ENCODE measurements at places on chromosomes 2 and 18.
A peak's percentile ranks its signal among the peaks of the same experiment; 100 is the strongest.

DNA sequence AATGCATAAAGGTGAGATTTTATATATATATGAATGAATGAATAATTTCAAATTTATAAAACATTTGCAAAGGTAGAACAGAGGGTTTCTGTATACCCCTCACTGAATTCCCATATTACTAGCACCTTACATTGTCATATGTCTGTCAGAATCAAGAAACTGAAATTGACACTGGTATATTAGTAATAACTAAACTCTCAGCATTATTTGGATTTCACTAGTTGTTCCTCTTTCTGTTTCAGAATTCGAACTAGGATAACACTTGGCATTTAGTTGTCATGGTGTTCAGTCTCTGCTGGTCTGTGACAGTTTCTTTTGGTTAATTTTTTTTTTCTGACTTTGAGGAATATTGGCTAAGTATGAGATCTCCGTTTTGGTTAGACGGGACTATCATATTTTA, 275.9 kb downstream of the DCC start:
- DNase-seq = no peak

GRCh38 chr2:7329465-7329864, 412.3 kb downstream of the RNF144A start:
- DNase-seq = no peak

DNA sequence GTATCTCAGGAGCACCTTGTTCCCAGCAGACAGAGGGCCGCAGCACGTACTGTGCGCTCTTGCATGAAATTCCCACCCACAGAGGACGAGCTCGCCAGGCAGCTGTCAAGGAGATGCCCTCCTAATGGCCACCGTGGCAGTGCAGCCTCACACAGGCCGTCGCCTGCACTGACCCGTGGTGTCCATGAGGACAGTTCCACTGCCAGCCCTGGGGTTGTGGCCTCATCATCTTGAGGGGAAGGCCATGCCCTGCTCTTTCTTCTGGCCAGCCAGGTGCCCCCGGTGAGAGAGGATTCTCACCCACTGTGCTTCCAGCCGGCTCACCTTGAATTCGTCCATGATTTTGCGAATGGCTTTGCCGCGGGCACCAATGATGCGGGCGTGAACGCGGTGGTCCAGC, 42.0 kb downstream of the ANO7 start:
- no peak for DNase-seq

DNA sequence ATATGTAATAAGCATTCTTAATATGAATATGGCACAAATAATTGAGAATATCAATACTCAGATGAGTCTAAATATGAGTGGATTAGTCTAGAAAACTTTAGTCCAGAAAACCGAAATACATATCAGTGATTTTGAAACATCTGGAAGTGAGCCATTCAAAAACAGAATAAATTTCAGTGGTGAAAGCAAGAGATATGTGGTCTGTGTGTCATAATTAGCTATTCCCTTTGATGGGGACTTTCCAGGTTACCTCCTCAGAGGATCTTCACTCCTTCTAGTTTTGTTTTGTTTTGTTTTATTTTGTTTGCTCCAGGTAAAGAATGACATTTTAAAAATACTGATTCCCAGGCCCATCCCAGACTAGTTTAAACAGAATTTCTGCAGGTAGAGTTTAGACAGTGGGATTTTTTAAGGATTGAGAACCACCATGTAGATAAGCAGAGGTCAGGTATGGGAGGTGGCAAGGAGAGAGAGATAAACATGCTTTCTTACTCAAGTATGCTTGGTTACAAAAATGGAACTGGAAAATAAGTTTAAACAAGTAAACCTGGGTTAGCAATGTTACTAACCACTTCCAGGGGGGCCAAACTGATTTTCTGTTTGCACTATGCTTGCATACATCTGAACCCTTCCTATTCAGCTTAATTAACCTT, 70.7 kb downstream of the NABP1 start:
- DNase-seq = no peak

DNA sequence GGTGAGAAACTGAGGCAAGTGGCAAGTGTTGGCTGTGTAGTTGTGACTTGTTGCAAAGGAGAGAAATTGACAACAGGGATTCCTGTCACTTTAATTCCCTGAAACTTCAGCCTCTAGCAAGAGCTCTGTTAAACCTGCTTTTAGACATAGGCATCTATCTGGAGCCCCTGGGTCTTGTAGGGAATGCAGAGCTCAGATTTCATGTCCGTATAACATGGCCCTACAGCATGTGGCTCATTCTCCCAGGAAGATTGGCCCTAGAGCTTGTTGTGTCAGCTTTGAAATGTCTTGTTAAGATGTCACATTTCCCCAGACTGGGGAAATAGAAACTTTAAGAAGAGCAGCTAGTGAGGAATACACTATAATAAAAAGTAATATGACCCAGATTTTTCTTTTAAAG, 115.8 kb downstream of the POLE4 start:
- DNase-seq = no peak

DNA sequence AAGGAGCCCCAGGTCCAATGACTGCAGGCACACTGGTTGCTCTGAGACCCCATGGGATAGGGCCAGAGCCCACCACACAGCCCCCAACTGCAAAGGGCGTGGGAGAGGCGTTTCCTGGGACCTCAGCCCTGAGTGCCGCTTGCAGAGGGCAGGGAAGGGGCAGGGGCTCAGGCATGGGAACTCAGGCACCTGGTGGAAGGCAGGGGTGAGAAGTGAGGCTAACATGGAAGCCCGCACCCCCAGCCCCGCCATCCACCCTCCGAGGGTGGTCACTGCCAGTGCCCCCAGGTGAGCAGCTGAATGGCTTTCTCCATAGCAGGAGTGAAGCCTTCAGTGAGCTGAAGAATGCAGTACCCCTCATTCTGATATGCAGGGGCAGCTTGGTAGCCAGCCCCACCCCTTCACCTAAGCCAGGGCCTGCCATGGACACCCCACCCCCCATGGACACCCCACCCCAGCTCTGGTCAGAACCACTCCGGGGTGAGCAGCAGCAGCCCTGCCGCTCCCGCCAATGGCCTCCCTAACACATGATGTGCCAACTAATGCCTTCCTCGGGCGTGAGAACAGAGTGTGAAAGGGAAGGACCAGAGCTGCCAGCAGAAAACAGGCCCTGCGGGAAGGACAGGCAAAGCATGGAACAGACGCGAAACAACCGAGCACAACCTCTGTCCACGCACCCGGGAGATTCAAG, 6.6 kb downstream of the KIF1A start:
- no peak for DNase-seq

DNA sequence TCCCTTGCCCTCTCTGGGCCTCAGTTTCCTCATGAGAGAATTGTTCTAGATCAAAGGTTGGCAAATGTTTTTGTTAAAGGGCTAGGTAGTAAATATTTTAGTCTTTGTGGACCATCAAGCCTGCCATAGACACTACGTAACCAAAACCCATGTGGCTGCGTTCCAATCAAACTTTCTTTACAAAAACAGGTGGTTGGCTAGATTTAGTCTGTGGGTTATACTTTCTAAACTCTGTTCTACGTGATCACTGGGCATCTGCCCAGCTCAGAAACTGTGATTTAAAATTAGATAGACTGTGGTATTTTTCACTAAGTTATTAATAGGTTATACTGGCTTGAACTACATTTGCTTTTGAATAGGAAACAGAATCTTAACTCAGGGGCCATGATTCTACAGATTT, 149.8 kb upstream of the DCC start:
- no peak for DNase-seq

GRCh38 chr18:56899660-56900059, 247.2 kb upstream of the BOD1L2 start:
- no peak for DNase-seq

GRCh38 chr2:50712569-50712968, 319.4 kb downstream of the NRXN1 start:
- DNase-seq = no peak

GRCh38 chr2:227614246-227614645, 394 bp downstream of the SCYGR3 start:
- DNase-seq = no peak

DNA sequence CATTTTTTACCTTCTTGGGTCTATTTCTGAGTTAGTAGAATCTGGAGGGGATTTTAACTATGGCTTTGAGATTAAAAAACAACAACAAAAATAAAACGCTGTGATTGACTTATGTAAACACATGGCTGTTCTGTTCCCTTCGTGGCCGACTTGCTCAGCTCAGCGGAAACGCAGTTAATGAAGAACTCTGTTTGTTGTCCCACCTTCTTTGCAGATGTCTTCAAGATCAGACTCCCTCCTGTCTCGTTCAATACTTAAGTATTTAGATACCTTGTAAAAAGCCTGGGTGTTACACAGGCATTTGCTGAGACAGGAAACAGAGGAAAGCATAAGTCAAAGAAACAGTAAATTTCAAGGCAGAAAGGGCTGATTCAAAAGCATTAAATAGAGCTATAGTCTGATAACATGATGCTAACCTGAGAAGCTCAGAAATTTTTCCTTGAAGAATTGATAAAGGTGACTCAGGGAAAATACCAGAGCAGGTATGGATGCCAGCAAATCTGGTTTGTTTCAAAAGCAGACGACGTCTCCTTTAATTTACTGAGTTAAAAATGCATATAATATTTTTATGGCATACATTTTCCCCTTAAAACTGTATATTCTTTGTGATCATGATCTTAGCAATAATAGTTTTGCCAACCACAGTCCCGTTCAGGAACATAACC, 21.7 kb upstream of the POLI start:
- no peak for DNase-seq

DNA sequence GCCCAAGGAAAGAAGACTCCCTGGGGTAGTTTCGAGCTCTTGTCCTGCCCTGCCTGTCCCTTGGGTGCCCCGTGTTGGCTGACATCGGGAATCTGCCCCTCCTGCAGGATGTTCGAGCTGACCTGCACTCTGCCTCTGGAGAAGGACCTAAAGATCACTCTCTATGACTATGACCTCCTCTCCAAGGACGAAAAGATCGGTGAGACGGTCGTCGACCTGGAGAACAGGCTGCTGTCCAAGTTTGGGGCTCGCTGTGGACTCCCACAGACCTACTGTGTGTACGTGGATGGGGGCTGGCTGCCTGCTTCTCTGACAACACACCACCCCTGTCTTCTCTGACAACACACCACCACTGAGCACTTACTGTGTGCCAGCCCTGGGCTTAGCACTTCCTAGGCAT, 210.8 kb downstream of the DYSF start:
- DNase-seq = no peak

DNA sequence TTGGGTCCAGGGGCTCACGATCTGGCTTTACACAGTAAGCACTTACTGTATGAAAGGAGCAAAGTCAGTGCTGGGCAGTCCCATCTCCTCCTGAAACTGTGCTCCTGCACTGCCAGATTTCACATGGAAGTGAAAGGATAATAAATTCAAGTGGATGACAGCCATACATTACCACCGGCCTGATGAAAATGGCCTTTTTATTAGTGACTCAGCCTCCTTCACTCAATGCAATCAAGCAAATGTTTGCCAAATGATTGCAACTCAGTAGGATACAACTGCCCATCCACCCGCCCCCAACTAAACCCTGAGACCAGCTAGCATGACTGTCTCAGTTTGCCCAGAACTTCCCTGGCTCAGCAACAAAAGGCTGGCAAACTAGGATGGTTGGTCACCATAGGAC, 77.1 kb downstream of the MYO5B start:
- DNase-seq = no peak

GRCh38 chr2:209476367-209477208, 52.7 kb downstream of the MAP2 start:
- DNase-seq = peak; percentile 96

DNA sequence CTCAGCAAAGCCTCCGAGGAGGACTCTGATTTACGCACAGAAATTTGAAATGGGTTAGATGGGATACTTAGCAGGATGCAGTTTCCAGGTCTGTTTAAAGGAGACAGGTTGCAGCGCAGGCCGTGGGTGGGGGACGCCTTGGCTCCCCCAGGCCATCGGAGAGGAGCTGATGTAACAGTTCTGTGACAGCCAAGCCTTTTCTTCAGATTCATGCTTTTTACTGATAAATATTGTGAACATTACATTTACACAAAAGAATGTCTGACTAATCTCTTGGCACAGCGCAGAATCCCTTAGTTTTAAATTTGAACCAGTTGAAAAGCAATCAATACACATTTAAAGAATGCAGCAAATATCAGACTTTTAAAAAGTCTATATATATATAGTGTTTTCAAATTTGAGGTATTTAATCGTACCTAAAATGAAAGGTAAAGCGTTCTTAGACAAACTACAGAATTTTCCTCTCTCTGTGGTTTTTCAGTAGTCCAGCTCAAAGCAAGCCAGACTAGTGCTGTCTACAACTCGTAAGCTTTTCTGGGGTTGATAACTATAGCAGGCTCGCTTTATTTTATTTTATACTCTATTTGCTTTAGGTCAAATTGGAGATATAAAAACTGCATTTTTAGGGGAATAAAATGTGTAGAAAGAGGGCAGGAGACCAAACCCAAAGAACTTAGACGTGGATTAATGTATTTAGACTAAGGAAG, 221.9 kb downstream of the PIEZO2 start:
- peak; percentile 88 for DNase-seq

GRCh38 chr2:43218702-43219382, 7.6 kb downstream of the ZFP36L2 start:
- peak; percentile 30 for DNase-seq

DNA sequence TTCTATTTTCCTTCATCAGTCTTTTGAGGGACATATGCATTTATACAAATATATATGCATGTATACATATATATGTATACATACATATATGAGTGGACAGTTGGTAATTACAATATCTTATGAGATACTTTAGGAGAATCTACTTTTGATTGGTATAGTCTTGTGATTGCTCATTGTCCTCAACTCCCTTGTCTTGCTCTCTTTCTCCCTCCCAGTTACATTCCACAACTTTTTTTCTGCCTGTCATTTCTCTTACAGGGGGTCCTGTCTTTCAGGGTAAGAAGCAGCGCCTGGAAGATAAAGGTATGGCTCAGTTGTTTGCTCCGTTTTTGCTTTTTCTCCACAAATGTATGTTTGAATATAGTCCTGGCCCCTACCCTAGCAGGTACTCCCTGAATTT, 19.9 kb downstream of the EFEMP1 start:
- no peak for DNase-seq

DNA sequence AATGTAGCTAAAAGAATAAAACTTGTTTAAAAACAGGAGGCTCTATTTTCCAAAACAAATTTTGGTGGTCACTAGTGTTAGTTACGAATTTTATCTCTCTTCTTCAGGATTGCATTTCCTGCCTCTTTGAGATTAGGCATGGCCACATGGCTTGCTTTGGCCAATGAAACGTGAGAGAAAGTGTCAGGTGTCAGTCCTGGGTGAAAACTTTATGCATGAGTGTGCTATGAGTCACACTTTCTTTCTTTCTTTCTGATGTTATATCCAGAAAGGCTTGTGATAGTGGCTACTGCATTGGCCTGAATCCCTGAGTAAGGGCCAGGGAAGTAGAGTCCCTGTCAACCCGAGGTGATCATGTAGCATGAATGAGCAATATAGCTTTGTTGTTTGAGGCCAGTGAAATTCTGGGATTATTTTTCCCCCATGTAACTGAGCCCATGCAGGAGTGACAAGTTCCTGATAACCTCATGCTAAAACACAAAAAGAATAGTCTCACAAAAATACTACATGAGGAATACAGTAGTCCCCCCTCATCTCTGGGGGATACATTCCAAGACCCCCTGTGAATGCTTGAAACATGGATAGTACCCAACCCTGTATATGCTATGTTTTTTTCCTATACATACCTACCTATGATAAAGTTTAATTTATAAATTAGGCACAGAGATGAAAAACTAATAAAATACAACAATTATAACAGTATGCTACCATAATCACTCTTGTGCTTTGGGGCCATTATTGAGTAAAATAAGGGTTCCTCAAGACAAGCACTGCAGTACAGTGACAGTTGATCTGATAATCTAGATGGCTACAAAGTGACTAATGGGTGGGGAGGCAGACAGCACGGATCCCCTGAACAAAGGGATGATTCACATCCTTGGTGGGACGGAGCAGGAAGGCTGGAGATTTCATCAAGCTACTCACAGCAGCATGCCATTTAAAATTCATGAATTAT, 109.5 kb downstream of the CDC42EP3 start:
- peak; percentile 89 for DNase-seq

- peak; percentile 39 for DNase-seq
Observed at GRCh38 chr2:25606892-25607291, 66.5 kb downstream of the DTNB start.
